Caco-2 (cell line): ENCODE measurements at places on chromosomes 6 and 20.

DNA sequence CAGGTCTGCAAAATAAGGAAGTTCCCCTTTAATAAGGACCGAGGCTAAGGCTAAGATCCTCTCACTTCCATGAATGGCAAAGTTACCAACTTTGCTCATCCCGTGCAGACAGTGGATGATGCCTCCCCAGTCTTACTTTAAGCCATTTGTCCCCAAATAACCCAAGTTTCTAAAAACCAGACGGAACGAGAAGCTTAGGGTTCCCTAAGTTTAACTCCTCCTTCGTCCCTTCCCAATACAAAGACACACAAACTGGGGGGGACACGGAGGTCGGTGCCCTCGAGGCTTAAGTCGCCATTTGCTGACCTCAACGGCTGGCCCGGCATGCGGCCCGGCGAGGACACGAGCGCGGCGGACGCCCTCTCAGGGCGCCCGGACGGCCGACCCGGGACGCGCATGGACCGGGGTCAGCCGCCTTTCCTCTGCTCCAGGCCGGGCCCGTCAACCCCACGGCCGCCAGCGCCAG lies 527 bp downstream of the FBXO30 start:
- DNase-seq, result peak; percentile 57
- H3K27me3 ChIP-seq, result no peaks in the 10 kb centered on the region
- no peaks in the 10 kb centered on the region for H3K36me3 ChIP-seq
- H3K4me3 ChIP-seq, result peak overlapping the region; percentile 75
- H3K27ac ChIP-seq, result peak overlapping the region; percentile 69

- H3K36me3 ChIP-seq, result no peaks in the 10 kb centered on the region
- H3K27ac ChIP-seq, result no peak overlapping the region
- H3K27me3 ChIP-seq, result no peaks in the 10 kb centered on the region
- H3K4me3 ChIP-seq, result no peak overlapping the region
- no peak for DNase-seq
- no peaks in the 10 kb centered on the region for H3K4me1 ChIP-seq
Measured at GRCh38 chr6:137363805-137364138, 130.4 kb downstream of the OLIG3 start.

DNA sequence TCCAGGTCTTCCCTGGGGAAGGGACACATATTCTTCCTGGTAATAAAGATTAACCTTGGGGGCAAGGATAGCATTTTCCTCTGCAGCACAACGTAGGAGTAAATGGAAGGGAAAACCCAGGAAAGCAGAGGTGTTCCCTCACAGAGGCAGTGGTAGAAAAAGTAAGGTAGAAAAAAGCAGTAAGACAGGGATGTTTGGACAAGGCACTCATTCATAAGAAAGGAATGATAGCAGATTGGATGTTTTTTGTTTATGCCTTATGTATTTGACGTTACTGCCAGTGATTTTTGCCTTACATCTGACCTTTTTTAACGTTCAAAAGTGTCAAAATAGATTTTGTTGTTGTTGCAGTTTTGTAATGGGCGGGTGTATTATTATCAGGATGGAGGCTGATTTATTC lies 395.0 kb downstream of the CDKAL1 start:
- DNase-seq, result no peak
- H3K27me3 ChIP-seq, result no peaks in the 10 kb centered on the region
- H3K4me3 ChIP-seq, result no peak overlapping the region

GRCh38 chr6:28896505-28897368 lies 27.0 kb downstream of the TRIM27 start:
- no peaks in the 10 kb centered on the region for H3K4me1 ChIP-seq
- peak overlapping the region; percentile 62 for H3K4me3 ChIP-seq
- no peaks in the 10 kb centered on the region for H3K27me3 ChIP-seq
- no peaks in the 10 kb centered on the region for H3K36me3 ChIP-seq
- peak overlapping the region; percentile 98 for H3K27ac ChIP-seq

DNA sequence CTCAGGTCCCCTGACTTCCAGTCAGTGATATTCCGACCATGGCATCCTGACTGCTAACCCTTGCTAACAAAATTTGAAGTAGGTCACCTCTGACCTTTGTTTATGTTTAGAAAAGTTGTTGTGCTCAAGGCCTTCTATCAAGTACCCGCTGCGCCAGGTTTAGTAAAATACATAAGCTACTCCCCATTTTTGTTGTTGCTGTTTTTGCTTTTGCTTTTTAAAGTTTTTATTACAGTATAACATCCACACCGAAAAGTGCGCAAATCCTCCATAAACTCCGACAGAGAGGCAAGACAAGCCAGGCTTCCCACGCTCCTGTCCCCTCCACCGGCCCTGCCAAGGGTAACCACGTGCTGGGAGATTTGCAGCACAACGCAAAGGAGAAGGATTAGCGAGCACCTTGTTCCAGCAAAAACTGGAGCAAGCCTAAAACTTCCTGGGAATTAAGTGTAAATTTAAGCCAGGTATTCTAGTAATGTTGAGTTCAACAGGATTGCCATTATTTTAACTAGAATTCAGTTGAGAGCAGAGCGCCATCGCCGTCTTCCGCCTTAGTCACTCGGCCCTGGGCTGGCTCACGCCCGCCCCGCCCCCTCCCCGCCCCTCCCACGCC lies 17.8 kb upstream of the HMGN4 start:
- H3K4me1 ChIP-seq, result peaks cover 17% of the 10 kb centered on the region
- peak; percentile 63 for DNase-seq
- no peaks in the 10 kb centered on the region for H3K36me3 ChIP-seq
- H3K27me3 ChIP-seq, result no peaks in the 10 kb centered on the region

- no peak overlapping the region for H3K4me3 ChIP-seq
- DNase-seq, result peak; percentile 60
- no peaks in the 10 kb centered on the region for H3K27me3 ChIP-seq
- no peak overlapping the region for H3K27ac ChIP-seq
- no peaks in the 10 kb centered on the region for H3K4me1 ChIP-seq
- H3K36me3 ChIP-seq, result no peaks in the 10 kb centered on the region
Measured at GRCh38 chr20:10090588-10091166, 55.9 kb downstream of the ANKEF1 start.

GRCh38 chr6:56292505-56293181 lies 45.3 kb upstream of the COL21A1 start:
- H3K36me3 ChIP-seq, result no peaks in the 10 kb centered on the region
- peak; percentile 46 for DNase-seq
- H3K4me1 ChIP-seq, result no peaks in the 10 kb centered on the region
- H3K4me3 ChIP-seq, result no peak overlapping the region
- H3K27me3 ChIP-seq, result no peaks in the 10 kb centered on the region

GRCh38 chr6:13952101-13952500 lies 27.3 kb downstream of the RNF182 start:
- no peak for DNase-seq
- no peak overlapping the region for H3K27ac ChIP-seq
- H3K36me3 ChIP-seq, result no peaks in the 10 kb centered on the region
- no peaks in the 10 kb centered on the region for H3K27me3 ChIP-seq

- no peak overlapping the region for H3K27ac ChIP-seq
- no peak for DNase-seq
- no peak overlapping the region for H3K4me3 ChIP-seq
- H3K27me3 ChIP-seq, result no peaks in the 10 kb centered on the region
Measured at GRCh38 chr20:11128220-11128718, 454.5 kb upstream of the JAG1 start.

- H3K27me3 ChIP-seq, result no peaks in the 10 kb centered on the region
- no peak for DNase-seq
- no peaks in the 10 kb centered on the region for H3K36me3 ChIP-seq
- no peak overlapping the region for H3K4me3 ChIP-seq
- no peak overlapping the region for H3K27ac ChIP-seq
- no peaks in the 10 kb centered on the region for H3K4me1 ChIP-seq
Measured at GRCh38 chr6:128631031-128631430, 110.6 kb upstream of the PTPRK start.

GRCh38 chr6:148885925-148886845 lies 139.4 kb downstream of the UST start:
- no peak for DNase-seq
- no peaks in the 10 kb centered on the region for H3K36me3 ChIP-seq
- no peaks in the 10 kb centered on the region for H3K4me1 ChIP-seq
- no peaks in the 10 kb centered on the region for H3K27me3 ChIP-seq

DNA sequence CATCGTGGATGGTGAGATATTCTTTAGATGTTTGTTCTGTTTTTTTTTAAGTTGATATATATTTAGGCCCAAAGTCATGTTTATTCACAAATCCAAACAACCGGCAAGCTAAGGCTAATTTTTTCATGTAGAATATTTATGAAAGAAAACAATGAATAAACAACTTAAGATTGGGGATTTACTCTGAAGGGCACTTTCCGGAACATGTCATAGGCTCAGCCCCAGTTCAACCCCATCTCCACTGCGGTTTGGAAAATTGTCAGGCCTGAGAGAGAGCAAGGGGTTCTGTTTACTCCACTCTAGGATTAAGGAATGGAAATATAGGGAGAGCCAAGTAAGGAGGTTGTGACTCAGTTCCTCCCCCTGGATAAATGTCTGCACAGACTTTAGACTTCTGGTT lies 18.3 kb downstream of the RPS6KA2 start:
- no peaks in the 10 kb centered on the region; the same call in 1 of the 2 replicates for H3K27me3 ChIP-seq
- no peak overlapping the region for H3K4me3 ChIP-seq
- H3K36me3 ChIP-seq, result no peaks in the 10 kb centered on the region
- DNase-seq, result no peak
- H3K4me1 ChIP-seq, result no peaks in the 10 kb centered on the region

DNA sequence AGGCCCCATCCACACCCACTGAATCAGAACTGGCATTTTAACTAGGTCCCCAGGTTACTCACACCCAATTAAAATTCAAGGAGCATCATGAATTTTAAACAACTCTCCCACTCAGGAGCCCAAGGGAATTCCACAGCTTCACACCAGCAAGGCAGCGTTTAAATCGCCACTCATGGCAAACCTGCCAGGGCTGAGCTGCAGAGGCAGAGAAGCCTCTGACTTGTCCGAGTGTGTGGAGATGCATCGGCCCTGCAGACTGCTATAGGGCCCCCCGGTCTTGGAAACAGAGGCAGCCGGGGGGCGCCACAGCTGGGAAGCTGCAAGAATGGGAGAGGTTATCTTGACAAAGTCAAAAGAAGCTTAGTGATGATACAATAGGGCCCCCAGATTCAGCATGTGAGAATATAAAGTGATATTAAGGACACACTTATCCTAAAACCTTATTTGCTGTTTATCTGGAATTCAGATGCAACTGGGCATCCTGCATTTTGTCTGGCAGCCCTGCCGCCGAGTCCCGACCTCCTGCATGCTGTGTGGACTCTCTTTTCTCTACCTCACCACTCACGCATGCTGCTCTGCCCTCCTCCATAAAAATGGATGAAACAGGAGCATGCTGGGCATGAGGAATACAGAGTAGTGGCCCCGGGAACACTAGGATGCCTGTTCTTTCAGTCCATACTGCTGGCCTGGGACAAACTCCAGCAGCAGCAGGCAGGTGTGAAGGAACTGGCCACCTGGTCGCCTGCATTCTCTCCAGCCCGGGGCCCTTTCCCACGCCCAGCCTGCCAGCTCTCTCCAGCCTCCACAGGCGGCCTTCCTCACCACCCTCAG lies 126.1 kb downstream of the PXDC1 start:
- H3K36me3 ChIP-seq, result no peaks in the 10 kb centered on the region
- H3K4me1 ChIP-seq, result no peaks in the 10 kb centered on the region
- no peaks in the 10 kb centered on the region for H3K27me3 ChIP-seq
- H3K27ac ChIP-seq, result no peak overlapping the region
- no peak for DNase-seq

DNA sequence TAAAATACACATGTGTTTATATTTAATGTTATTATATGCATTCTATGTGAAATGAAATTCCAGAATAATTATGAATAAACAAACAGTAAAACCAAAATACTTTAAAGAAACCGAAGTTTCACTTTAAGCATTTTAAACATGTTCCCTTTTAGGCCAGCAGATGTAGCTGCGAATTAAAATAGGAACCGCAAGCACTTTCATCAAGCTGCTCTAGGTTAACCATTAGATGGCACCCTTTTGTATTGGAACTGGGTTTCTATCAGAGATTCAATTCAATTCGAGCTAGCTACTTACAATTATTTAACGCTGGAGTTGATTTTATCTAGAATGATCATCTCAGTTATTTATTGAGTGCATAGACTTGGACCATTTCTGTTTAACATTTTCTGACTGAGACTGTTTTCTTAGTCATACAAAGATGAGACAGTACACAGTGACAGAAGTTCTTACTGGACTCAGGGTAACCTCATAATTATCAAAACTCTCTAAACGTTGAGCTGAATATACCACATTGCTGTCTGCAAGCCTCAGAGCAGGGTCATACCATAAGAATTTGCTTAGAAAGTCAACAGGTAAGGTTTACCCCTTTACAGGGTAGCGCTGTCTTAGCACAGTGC lies 8.5 kb downstream of the TMEM242 start:
- no peak overlapping the region for H3K27ac ChIP-seq
- H3K4me1 ChIP-seq, result no peaks in the 10 kb centered on the region
- no peak for DNase-seq
- no peak overlapping the region for H3K4me3 ChIP-seq
- no peaks in the 10 kb centered on the region for H3K27me3 ChIP-seq
- peaks cover 12% of the 10 kb centered on the region; the same call in 1 of the 2 replicates for H3K36me3 ChIP-seq

GRCh38 chr20:58712806-58713731 lies 20.5 kb downstream of the NPEPL1 start:
- H3K27ac ChIP-seq, result no peak overlapping the region
- no peaks in the 10 kb centered on the region for H3K27me3 ChIP-seq
- no peak overlapping the region for H3K4me3 ChIP-seq
- H3K36me3 ChIP-seq, result no peaks in the 10 kb centered on the region
- DNase-seq, result no peak

DNA sequence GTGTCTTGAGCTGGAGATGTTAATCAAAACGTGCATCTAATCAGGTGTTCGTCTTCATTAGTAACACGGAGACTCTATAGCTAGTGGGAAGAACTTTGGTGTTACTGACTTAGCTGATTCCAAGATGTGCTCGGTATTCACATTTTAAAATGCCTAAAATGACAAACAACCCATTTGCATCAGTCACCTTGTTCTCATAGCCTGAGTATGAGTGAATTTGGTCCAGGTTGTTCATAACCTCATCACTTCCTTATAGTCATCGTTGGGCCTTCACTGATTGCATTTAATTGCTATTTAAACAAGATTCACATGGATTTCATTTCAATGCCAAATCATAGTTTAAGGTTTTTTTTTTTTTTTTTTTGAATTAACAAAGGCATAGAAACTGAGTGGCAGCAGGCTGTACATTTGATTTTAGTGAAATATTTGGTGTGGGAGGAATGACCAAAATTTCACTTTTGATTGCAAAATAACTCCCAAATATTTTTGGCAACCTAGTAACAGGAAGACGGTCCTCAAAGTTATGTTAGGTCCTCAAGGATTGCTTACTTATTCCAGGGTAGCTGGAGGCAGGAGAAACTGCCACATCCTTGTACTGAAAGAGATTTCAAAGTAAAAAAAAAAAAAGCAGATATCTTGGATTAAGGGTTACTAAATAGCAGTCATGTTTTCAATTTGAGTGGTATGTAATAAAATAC lies 104.7 kb downstream of the JARID2 start:
- no peak overlapping the region for H3K4me3 ChIP-seq
- no peak overlapping the region for H3K27ac ChIP-seq
- DNase-seq, result no peak
- H3K27me3 ChIP-seq, result no peaks in the 10 kb centered on the region
- H3K36me3 ChIP-seq, result no peaks in the 10 kb centered on the region
